ENCODE measurements at places on chromosomes 13 and 19.

DNA sequence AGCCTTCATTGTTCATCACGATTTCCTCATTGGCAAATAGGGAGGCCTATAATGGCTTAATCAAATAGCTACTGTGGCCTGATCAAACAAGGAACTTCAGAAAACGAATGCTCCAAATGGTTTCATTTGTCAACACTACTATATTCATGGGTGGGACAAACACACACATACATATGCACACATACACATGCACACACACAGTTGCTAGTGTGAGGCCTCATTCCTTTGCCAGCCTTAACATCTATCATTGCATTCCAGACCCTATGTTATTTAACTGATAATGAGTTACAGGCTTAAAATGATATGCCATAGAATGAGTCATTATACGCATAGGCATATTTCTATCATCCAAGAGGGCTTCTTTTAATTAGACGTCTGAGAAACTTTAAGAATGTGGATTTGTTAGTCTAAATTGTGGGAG lies 140.2 kb downstream of the KLF5 start:
- no peak for DNase-seq

DNA sequence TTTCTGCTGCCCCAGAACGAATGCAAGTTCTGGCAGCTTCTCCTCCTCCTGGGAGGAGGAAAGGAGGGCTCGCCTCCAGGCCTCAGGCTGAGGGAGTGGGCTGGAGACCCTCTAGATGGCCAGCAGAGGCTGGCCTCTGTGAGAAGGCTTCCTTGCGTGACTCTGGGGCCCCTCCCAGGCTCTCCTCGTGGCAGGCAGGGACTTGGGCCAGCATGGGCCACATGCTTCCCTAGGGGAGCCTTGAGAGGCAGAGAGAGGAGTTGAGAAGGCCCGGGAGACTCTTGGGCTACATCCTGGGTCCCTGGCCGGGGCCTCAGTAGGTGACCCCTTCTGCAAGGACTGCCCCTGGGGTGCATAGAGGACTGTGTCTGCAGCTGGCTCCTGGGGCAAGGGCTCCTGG lies 25.9 kb downstream of the LYL1 start:
- no peak for DNase-seq

GRCh38 chr19:9847087-9847671 lies 12.1 kb downstream of the PIN1 start:
- DNase-seq: no peak

GRCh38 chr19:35208121-35208520 lies 20.4 kb downstream of the FAM187B start:
- DNase-seq: no peak

DNA sequence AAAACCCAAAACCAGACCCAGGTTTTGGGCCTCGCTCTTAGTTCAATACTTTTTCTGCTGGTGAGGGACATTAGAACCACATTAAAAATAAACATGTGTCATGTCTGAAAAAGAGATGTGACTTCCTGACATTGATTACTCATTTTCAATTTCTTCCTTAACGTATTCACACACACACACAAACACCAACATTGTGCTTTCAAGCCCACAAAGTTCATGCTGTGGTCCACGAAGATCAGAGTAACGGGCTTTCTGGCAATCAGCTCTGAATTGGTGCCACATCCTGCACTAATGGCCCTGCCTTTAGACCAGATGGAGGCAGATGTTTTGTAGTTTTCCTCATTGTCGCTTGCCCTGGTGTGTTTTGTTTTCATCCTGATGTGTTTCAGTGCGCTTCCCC lies 47.9 kb upstream of the POMP start:
- no peak for DNase-seq

- DNase-seq: no peak
Measured at GRCh38 chr19:53789708-53790678, 34.1 kb downstream of the NLRP12 start.

GRCh38 chr13:39961036-39961435 lies 305.6 kb downstream of the COG6 start:
- no peak for DNase-seq

DNA sequence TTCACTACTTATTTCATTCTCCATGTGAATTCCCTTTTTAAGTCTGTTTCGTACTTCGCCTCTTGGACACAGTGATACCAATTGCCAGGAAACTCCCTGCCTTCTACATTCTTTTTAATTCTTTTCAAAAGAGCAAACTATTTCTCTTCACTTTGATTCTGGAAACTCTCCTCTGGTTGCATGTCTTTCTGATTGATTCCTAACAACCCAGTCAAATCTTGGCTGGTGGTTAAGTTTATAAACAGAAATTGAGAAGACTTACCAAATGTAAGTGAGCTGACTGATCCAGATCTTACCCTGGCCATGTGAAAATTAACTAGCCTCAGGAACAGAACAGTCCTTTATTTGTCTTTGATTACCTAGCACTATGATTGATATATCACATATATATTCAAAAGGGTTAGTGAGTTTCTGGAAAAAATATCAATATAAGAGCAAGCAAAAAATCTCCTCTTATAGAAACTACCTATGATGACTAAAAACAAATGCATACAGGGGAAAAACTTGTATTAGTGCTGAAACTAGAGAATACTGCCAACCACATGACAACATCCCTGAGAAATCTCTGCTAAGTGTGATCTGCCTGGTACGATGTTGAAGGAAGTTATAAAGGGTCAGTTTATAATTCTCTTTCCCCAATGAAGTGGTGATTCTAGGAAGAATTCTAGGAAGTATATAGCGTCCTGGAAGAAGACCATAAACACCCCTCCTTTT lies 152.6 kb upstream of the HTR2A start:
- DNase-seq: no peak

DNA sequence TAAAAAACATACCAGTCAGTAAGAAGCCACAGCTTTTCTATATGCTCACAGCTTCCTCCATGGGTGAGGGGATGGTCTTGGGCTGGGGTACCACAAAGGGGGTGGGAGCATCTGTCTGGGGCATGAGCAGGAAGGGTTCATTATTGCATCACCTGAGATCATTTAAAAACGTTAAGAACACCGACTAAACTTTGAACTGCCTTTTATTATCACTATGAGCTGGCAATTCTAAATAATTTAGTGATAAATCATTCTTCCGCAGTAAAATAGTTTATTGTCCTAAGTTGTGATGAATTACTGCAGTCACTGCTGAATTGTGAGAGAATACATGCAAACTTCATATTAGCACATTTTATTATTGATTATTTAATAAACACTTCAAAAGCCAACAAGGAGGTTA lies 71.6 kb downstream of the KL start:
- no peak for DNase-seq

DNA sequence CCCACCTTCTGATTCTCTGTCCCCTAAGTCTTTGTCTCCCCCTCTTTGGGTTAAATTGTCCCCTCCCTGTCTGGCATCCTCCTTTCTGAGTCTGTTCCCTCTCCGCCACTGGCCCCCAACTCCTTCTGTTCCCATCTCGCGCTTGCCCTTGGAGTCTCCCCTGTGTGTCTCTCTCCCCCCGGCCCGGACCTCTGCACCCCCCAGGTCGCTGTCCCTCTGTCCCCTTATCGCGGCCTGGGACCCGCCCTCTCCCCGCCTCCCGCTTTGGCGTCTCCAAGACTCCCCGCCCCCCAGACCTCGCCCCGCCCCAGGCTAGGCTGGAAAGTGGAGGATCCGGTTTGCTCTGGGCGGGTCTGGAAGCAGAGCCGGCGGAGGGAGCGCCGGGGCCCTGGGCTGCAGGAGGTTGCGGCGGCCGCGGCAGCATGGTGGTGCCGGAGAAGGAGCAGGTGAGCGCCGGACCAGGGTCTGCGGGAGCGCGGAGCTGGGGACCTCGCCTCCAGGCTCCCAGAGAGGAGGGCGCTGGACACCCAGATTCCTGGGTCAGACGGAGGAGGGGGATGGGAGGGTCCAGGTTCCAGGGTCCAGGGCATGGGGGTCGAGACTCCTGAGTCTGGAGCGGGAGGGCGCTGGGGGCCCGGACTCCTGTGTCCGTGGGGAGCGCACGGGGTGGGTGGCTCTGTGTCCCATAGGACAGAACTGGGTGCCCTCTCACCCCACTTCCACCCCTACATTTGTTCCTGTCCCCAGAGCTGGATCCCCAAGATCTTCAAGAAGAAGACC lies at the start of gene TRPM4:
Gene TRPM4 (plus strand): TSS at position 348 of the 780 bp plus-strand sequence. CDS start 75 bp downstream, at position 423.
- no peak for DNase-seq

- no peak for DNase-seq
Measured at GRCh38 chr13:90798381-90798780, 549.1 kb upstream of the MIR17HG start.

GRCh38 chr13:40812102-40812501 lies 22.7 kb downstream of the SLC25A15 start:
- no peak for DNase-seq

DNA sequence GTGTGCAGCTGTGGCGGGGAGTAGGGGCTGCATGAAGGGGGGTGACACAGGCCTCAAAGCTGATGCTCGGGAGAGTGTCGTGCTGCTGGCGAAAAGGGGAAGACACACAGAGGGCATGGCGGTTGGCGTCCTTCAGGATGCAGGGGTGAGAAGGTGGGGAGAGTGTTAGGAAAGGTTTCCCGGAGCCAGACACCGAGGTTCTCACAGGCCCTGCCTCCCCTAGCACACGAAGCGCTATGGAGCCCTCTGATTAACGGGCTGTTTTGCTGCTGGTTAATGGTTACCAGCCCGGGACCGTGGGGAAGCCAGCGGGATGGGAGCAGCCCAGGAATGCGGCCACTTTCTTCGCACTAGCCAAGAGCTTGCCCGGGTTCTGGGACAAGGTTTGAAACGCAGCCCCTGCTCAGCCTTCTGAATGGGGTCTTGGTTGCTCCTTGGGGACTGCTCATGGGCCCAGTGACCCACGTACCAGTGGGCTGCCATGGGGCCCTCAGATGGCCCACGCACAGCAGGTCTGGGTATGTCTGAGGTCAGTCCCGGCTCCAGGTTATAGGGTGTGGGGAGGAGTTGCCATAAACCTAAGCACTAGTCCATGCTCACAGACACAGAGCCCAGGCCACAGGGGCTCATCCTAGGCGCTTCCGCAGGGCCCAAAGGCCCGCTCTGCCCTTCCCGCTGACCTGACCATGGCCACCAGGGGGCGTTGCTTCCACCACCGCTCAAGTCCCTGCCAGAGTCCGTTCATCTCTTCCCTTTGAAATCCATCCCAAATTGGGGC lies 31.3 kb upstream of the ISYNA1 start:
- DNase-seq: peak; percentile 20

DNA sequence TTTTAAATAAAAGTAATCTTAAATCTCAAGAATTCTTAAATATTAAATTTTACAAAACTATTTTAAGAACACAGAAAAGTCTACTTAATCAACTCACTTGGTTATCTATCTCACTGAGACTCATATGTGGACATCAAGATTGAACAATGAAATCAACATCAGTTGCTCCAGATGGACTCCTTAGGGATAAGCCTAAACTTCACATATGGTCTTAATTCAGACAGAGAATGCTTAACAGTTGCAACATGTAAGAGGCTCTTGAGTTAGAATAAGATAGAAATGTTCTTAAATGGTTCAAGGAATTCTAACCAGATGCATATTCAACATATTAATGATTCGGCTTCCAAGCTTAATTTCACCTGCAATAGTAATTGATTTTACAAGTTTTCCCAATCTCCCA lies 1730.9 kb downstream of the PCDH9 start:
- no peak for DNase-seq

DNA sequence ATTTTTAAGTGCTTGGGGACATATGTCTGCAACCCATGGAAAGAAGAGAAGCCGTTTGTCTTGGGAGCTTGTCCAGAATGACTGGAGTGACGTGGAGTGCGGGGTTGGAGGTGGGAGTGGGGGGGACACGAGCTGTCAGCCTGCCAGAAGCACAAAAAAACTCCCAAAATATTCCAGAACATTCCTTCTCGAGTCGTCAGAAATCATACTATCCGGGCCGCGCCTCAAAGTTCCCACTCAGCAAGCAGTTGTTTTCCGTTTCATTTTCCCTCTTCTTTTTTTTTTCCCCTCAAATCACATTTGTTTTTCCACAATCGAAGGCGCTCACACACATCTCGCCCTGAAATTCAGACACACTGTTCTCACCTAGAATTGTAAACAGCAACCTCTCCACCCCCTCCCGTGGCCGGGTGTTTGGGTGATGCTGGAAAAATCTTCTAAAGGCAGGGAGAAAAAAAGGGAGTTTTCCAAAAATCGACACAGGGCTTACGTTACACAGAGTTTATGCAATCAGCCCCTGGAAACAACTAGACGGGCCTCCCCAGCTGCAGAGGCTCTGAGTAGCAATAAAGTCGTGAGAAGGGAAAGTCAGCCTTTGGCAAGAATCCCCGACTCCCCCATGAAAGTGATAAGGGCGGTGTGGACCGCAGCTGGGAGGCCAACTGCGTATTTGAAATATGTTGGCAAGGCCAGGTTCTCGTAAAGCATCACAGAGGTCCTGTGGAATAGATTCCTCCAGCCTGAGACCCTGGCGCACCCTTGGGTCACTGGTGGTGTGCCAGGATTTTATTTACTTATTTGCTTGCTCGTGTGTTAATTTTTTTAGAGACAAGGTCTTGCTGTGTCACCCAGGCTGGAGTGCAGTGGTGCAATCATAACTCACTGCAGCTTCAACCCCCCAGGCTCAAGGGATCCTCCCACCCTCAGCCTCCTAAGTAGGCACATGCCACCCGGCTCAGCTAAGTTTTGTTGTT lies 31.2 kb upstream of the KLF2 start:
- no peak for DNase-seq

- DNase-seq: no peak
Measured at GRCh38 chr13:56066321-56066720, 1074.4 kb upstream of the PRR20A start.

- DNase-seq: no peak
Measured at GRCh38 chr19:39709026-39709872, 5.0 kb downstream of the LGALS14 start.

- no peak for DNase-seq
Measured at GRCh38 chr13:48402325-48402932, 10.5 kb downstream of the LPAR6 start.

DNA sequence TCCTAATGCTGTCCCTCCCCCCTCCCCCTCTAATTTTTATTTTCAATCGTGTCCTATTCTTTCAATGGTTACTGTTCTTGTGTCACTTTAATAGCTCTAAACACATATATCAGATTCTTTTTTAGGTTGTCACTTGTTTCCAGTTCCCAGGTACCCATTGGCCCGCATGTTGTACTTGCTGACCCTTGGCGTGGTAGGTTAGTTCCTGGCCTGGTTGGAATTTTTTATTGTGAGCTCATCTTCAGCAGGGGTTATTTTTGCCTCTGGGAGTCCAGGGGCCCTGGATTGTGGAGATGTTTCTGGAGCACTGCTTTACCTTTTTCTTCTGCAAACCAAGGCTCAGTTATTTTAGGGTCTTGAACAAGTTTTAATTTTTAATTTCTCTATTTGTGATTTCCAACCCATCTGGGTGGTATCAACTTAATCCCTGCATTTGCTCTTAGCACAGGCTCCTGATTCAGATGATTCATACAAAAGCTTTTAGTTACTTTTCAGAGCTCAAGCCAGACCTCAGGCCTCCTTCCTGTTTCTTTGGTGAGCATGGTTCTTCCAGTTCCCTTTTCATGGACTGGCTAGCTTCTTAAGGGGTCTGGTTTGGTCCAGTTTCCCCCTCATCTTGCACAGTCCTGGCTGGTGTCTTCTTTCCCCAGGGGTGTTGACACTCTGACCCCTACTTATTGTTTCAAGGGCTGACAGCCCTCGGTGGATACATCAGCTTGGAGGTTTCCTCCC lies 220.5 kb downstream of the TM9SF2 start:
- no peak for DNase-seq

GRCh38 chr13:67306742-67307141 lies 76.6 kb upstream of the PCDH9 start:
- no peak for DNase-seq

All from activated naive CD8-positive, alpha-beta T cell treated with anti-CD3 and anti-CD28 coated beads, Interleukin-2, amount 50 U/mL, for 16 hours (primary cell).